ENCODE measurements at places on chromosomes 7 and 10. TPM values are rescaled to one million over a fixed set of nuclear protein-coding genes. Genes with fewer than 3 reads are reported as not detected.

DNA sequence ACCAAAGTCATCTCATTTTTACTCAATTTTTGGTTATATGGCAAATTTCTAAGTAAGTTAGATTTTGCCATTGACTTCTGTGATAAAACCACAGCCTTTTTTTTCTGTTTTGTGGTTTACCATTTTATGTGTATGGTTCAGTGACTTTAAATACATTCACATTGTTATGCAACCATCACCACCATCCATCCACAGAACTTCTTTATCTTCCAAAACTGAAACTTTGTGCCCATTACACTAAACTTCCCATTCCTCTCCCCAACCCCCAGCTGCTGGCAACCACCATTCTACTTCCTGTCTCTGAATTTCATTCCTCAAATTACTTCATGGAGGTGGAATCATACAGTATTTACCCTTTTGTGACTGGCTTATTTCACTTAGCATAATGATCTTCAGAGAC is 280.4 kb upstream of the TCERG1L start:
- no peak overlapping the region for H3K27ac ChIP-seq
- H3K36me3 ChIP-seq = no peaks in the 10 kb centered on the region
- no peaks in the 10 kb centered on the region for H3K27me3 ChIP-seq

Gene CHRM2
- total RNA-seq = 0.55 TPM

Gene BRI3
- total RNA-seq = 19.9 TPM

Gene SMIM30
- total RNA-seq = 26.3 TPM

Gene TMEM178B
- total RNA-seq = 0.30 TPM

Gene TMEM270
- total RNA-seq = not detected

Gene VWA2
- 0.72 TPM for total RNA-seq

DNA sequence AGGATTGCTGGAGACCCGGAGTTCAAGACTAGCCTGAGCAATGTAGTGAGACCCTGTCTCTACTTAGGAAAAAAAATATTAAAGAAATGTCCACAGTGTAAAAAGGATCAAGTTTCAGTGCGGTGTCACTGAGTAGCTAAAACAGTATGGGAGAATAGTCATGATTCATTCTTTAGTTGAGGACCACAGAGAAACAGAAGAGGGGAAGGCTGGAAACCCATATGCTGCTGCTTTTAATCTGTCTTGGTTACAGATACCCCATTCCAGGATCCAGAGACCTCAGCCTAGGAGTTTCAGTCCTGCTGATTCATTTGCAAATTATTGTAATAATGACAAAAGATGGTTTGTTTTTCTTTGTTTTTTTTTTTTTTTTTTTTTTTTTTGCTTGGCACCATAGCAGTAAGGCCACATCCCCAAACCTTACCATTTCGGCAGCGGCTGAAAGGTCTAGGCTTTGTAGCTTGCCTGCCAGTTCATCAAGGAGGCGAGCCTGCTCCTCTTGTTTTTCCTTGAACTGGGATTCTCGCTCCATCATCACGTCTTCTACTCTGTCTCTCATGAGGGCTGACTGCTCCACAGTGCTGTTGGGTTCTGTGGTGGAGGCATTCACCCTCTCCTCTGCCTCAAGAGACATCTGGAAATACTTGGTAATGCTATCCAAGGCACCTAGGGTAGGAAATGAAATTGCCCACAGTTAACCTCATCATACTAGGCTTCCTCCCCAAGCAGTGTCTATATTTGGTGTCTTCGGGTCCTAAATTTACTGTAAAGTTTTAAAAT is 44.2 kb downstream of the DLD start:
- H3K27me3 ChIP-seq = no peaks in the 10 kb centered on the region
- no peak for DNase-seq
- H3K36me3 ChIP-seq = no peaks in the 10 kb centered on the region
- no peak overlapping the region for H3K27ac ChIP-seq
- no peak overlapping the region for H3K4me3 ChIP-seq

Gene FUOM
- 10.4 TPM for total RNA-seq

DNA sequence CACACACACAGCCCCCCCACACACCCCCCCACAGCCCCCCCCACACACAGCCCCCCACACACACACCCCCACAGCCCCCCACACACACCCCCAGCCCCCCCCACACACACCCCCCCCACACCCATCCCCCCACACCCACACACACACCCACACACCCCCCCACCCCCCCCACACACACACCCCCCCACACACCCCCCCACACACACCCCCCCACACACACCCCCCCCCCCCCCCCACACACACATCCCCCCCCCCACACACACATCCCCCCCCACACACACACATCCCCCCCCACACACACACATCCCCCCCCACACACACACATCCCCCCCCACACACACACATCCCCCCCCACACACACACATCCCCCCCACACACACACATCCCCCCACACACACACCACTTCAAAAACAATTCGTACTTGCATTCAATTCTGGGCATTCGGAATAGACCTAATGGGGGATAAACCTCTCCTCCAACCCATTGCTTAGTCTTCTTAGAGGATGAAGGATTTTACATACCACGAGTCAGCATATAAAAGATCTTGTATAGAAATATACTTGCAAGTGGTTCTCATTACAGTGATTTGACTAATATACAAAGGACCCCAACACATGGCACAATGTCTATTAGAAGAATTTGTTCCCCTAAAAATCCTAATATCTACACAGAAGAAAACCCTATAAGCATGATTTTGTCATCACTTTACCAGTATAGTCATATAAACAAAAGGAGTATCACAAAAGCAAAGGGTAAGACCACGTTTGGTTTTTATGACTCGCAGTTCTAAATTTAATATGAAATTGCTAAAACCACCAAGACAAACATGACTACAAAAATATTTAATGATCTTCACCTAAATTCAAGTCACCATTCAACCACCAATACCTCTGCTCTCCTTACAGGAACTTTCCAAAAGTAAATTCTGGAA is 80.9 kb downstream of the DIP2C start:
- H3K27me3 ChIP-seq = no peaks in the 10 kb centered on the region
- peaks cover 5% of the 10 kb centered on the region for H3K4me1 ChIP-seq
- no peak overlapping the region for H3K4me3 ChIP-seq
- H3K36me3 ChIP-seq = no peaks in the 10 kb centered on the region
- H3K27ac ChIP-seq = no peak overlapping the region
- no peak for DNase-seq

Gene TPK1
- total RNA-seq = 4.5 TPM

GRCh38 chr10:34380856-34381255 is 434.2 kb downstream of the PARD3 start:
- DNase-seq = no peak
- no peak overlapping the region for H3K27ac ChIP-seq

- H3K36me3 ChIP-seq = no peaks in the 10 kb centered on the region
- H3K4me3 ChIP-seq = no peak overlapping the region
- no peaks in the 10 kb centered on the region for H3K27me3 ChIP-seq
- peaks cover 5% of the 10 kb centered on the region for H3K4me1 ChIP-seq
Measured at GRCh38 chr10:50326172-50326555, 74.8 kb upstream of the ASAH2 start.

Gene PPP1R17
- not detected for total RNA-seq

DNA sequence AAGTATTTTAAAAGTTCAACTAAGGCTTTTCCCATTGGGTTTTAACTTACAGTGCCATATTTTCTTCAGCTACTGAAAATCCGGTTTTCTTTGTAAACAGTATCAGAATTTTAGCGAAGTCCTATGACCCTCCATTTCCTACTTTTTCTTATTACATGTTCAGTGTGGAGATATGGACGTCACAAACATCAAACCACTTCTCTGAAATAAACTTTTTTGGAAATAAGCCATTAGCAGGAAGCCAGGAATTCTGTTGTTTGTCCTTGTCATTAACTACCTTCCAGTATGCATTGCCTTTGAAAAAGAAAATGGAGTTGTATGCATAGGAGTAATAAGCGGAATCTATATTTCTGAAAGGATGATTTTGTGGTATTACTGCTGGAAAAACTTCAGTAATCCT is 9.1 kb downstream of the MMP21 start:
- no peaks in the 10 kb centered on the region for H3K27me3 ChIP-seq
- peaks cover 3% of the 10 kb centered on the region for H3K4me1 ChIP-seq
- H3K27ac ChIP-seq = no peak overlapping the region
- DNase-seq = no peak

DNA sequence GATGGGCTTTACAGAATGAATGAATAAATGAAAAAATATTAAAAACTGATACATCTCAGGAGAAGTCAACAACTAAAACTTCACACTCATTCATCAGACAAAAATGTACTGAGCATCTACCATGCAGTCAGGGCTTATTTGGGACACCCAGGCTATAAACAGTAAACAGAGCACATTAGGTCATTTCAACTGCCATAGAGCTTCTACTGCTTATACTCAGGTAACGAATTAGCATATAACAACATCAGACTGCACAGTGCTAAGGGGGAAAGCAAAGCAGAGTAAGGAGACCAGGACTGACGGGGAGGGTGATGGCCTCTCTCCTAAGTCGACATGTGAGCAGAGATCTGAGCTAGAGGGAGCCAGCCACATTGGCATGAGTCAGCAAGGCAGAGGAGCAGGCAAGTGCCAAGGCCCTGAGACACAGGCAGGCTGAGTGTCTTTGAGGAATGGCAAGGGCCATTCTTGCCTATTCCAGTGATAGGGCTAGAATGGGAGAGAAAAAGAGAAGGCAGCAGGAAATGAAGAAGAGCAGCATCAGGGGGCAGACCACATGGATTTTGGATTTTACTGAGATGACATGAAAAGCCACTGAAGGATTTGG is 528.9 kb downstream of the PARD3 start:
- no peaks in the 10 kb centered on the region for H3K27me3 ChIP-seq
- H3K27ac ChIP-seq = no peak overlapping the region

DNA sequence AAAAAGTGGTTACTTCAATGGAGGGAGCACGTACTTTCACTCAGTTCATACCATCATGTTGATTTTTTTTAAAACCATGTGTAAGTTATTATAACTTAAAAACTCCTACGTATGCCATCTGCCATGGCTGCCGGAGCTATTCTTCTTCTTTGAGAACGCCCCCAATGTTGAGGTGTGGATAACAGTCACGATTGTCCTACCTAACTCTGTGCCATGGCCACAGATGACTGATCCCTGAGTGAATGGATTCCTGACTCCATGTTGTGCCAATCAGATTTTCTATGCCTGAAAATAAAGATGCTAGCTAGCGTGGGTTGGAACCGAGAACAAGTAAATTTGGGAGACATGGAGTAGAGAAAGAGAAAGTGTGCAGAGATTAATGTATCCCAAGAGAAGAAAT is 5.3 kb downstream of the MCMBP start:
- H3K36me3 ChIP-seq = no peaks in the 10 kb centered on the region
- no peak overlapping the region for H3K4me3 ChIP-seq
- H3K27ac ChIP-seq = no peak overlapping the region
- H3K4me1 ChIP-seq = peaks cover 7% of the 10 kb centered on the region
- H3K27me3 ChIP-seq = no peaks in the 10 kb centered on the region
- DNase-seq = no peak

Gene C7orf25
- total RNA-seq = 7.5 TPM

- no peaks in the 10 kb centered on the region for H3K4me1 ChIP-seq
- no peak overlapping the region for H3K4me3 ChIP-seq
- H3K36me3 ChIP-seq = no peaks in the 10 kb centered on the region
Measured at GRCh38 chr7:70502117-70502863, 629.7 kb upstream of the GALNT17 start.

- H3K27me3 ChIP-seq = no peaks in the 10 kb centered on the region
- H3K4me3 ChIP-seq = no peak overlapping the region
- no peaks in the 10 kb centered on the region for H3K36me3 ChIP-seq
- H3K4me1 ChIP-seq = peaks cover 2% of the 10 kb centered on the region
- H3K27ac ChIP-seq = no peak overlapping the region
Measured at GRCh38 chr10:21727452-21728168, 193.6 kb downstream of the MLLT10 start.

- peak; percentile 16 for DNase-seq
- H3K36me3 ChIP-seq = no peaks in the 10 kb centered on the region
Measured at GRCh38 chr10:79342295-79342761, 4.9 kb upstream of the PPIF start.

Gene SAMD9L
- 9.2 TPM for total RNA-seq

DNA sequence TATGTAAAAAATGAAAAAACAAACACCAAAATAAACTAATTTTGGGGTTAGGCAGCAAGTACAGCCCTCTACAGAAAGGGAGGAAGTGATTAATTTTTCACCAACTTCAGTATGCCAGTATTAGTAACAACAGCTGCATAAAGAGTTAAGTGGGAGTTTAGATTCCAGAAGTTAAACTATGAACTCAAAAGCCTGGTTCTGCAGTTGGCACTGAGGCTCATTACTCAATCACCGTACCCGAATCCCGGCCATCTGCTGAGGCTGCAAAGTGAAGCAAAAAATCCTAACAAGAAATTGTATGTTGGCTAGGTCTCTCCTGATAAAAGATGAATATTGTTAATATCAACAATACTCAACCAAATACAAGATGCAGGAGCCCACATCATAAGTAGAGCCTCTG is 4.0 kb downstream of the NUDT5 start:
- DNase-seq = no peak
- no peaks in the 10 kb centered on the region for H3K27me3 ChIP-seq
- H3K36me3 ChIP-seq = no peaks in the 10 kb centered on the region
- no peak overlapping the region for H3K27ac ChIP-seq
- peaks cover 4% of the 10 kb centered on the region for H3K4me1 ChIP-seq

DNA sequence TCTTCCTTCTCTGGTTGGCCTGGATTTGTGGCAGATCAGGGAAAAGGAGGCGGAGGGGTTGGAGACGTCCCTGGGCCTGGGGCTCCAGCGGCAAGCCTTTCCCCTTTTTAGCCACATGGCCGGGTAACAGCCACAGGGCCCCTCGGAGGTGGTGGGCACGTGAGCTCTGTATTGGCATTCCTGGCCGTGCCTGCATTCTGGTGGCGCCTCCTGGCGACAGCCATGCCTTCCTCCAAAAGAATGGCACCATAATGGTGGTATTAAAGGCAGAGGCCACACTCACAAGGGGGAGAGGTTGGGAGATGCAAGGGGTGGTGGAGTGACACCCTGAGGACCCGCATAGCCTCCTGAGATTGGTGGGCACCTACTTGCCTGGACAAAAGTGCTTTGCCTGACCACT is 3.0 kb upstream of the AQP1 start:
- no peak overlapping the region for H3K4me3 ChIP-seq
- no peak for DNase-seq
- H3K27ac ChIP-seq = no peak overlapping the region
- peaks cover 4% of the 10 kb centered on the region for H3K4me1 ChIP-seq
- no peaks in the 10 kb centered on the region for H3K36me3 ChIP-seq
- no peaks in the 10 kb centered on the region for H3K27me3 ChIP-seq

- DNase-seq = no peak
- H3K36me3 ChIP-seq = no peaks in the 10 kb centered on the region
- no peak overlapping the region for H3K27ac ChIP-seq
- no peaks in the 10 kb centered on the region for H3K27me3 ChIP-seq
- H3K4me1 ChIP-seq = no peaks in the 10 kb centered on the region
Measured at GRCh38 chr10:126893841-126894240, 11.4 kb upstream of the DOCK1 start.

GRCh38 chr10:95572131-95572820 is 11.1 kb upstream of the SORBS1 start:
- H3K4me1 ChIP-seq = no peaks in the 10 kb centered on the region
- no peaks in the 10 kb centered on the region for H3K36me3 ChIP-seq
- DNase-seq = no peak

Gene NPSR1
- not detected for total RNA-seq

Measured in ovary (tissue), 10 donors.